ENCODE measurements at places on chromosomes 1 and 21. TPM values are rescaled to one million over a fixed set of nuclear protein-coding genes. Genes with fewer than 3 reads are reported as not detected.

DNA sequence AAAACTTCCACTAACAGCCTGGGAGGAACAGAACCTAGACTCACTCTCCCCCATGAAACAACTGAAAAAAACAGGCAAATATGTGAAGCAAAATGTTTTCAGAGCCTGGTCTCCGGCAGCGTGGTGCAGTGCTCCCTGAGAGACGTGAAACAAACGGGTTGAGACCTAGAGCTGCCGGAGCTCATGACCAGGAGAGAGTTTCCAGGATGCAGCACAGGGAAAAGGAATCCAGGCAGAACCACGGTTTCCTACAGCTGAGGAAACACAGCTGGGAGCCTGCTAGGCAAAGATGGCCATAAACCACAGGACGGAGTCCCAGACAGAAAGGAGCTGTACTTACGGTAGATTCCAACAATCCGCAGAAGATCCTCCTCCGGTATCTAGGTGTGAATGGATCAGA, 20.2 kb upstream of the SLC19A1 start:
- DNase-seq = no peak

- DNase-seq = no peak
These were observed 209.9 kb upstream of the SGIP1 start for GRCh38 chr1:66323958-66324625.

DNA sequence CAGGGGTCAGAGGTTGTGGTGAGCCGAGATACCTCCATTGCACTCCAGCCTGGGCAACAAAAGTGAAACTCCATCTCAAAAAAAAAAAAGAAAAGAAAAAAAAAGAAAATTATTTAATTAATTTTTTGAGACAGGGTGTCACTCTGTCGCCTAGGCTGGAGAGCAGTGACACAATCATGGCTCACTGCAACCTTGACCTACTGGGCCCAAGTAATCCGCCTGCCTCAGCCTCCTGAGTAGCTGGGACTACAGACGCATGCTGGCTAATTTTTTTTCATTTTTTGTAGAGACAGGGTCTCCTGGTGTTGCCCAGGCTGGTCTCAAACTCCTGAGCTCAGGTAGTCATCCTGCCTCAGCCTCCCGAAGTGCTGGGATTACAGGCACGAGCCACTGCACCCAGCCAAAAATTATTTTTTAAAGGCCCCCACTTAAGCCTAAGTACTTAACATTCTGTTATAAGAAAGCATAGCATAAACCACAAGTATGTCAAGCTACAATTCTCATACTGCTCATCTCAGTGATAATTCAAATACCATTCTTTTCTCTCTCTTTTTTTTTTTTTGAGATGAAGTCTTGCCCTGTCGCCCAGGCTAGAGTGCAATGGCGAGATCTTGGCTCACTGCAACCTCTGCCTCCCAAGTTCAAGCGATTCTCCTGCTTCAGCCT, 19.9 kb downstream of the NUCKS1 start:
- no peak for DNase-seq

DNA sequence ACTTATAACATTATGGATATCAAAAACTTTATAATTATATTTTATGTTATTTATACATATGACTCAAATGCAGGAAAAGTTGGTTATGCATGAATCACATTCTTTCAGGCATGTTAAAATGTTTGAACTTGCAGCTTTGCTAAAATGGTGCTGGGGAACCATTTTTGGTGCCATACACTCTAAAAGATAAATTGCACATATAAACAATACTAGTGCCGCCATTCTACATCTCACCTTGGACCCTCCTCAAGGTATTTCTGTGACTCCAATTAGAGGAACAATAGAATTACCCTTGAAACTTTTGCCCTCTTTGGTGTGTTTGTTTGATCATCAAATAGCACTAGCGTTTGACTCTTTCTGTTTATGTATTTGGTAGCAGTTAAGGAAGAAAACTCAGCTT, 997 bp downstream of the PRKACB start:
- no peak for DNase-seq

GRCh38 chr1:218447010-218447689, 102.0 kb downstream of the TGFB2 start:
- no peak for DNase-seq

FALEC gene
- total RNA-seq = 0.63 TPM

GRCh38 chr1:22518379-22518778, 44.9 kb upstream of the EPHA8 start:
- DNase-seq = no peak
